Upper lobe of left lung (tissue), 6 donors: ENCODE measurements at places on chromosomes 16 and 17. TPM values are rescaled to one million over a fixed set of nuclear protein-coding genes. Genes with fewer than 3 reads are reported as not detected.
A peak's percentile ranks its signal among the peaks of the same experiment; 100 is the strongest.

Gene FTO
- 73.6 TPM for total RNA-seq

Gene SCIMP
- 28.7 TPM for total RNA-seq

Gene TMEM92
- total RNA-seq, result 4.9 TPM

Gene KRT36
- total RNA-seq, result not detected

GRCh38 chr17:63955232-63955631 is 17.5 kb downstream of the SCN4A start:
- no peaks in the 10 kb centered on the region for H3K36me3 ChIP-seq
- H3K27me3 ChIP-seq, result no peaks in the 10 kb centered on the region
- H3K4me1 ChIP-seq, result no peaks in the 10 kb centered on the region
- DNase-seq, result no peak
- no peak overlapping the region for H3K27ac ChIP-seq

- H3K4me1 ChIP-seq, result no peaks in the 10 kb centered on the region
- no peaks in the 10 kb centered on the region for H3K36me3 ChIP-seq
- no peak for DNase-seq
- no peak overlapping the region for H3K4me3 ChIP-seq
- no peaks in the 10 kb centered on the region for H3K27me3 ChIP-seq
Measured at GRCh38 chr17:65001409-65002045, 55.0 kb downstream of the GNA13 start.

DNA sequence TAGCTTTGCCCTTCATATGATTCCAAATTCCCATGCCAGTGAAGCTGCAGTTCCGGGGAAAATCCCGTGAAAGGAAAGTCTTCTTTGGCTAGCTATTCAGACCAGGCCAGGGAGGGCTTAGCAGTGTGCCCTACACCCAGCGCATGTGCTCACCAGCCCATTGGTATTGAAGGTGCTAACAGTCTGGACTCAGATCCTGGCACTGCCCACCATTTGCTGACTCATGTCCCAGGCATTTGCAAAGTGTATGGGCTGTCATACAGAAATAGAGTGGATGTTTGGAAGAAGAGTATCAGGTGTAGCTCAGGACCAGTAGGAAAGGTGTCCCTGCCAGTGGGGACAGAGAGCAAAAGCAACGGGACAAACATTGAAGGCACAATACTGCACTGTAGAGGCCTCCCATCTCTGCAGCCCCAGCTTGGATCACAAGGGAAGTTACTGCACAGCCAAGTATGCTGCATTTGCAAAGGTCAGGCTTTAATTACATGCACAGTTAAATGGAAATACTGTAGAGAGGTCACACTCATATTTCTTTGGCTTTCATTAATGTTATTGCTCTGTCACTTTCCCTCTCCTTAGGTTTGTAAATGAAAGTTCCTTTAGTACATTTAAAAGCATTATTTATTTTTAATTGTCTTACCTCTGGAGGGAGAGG is 220.0 kb downstream of the IRX3 start:
- no peak overlapping the region for H3K27ac ChIP-seq
- peaks cover 6% of the 10 kb centered on the region for H3K4me1 ChIP-seq
- H3K36me3 ChIP-seq, result no peaks in the 10 kb centered on the region
- DNase-seq, result no peak
- no peak overlapping the region for H3K4me3 ChIP-seq

GRCh38 chr17:64261417-64262145 is 1.5 kb downstream of the TEX2 start:
- H3K36me3 ChIP-seq, result no peaks in the 10 kb centered on the region
- H3K4me3 ChIP-seq, result peak overlapping the region; percentile 80
- peak overlapping the region; percentile 86 for H3K27ac ChIP-seq
- no peak for DNase-seq
- peaks cover 18% of the 10 kb centered on the region for H3K4me1 ChIP-seq

DNA sequence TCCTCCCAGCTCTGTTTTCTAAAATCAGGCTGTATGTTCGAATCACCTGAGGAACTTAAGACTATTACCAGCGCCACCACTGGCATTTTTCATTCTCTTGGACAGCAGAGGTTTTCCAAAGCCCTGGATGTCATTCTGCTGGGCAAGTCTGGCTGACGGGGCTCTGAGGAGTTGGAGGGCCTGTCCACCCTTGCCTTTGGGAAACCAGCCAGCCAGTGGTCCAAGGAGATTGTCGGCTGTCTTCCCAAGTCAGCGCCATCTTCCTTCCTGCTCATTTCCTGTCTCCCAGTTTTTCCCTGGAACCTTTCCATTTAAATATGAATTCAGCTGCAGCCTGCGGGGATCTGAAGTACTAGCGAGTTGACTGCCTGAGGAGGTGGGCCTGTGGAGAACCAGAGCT is 258.3 kb downstream of the PRKCA start:
- DNase-seq, result no peak
- H3K27ac ChIP-seq, result no peak overlapping the region
- H3K36me3 ChIP-seq, result no peaks in the 10 kb centered on the region
- H3K4me3 ChIP-seq, result no peak overlapping the region
- H3K4me1 ChIP-seq, result no peaks in the 10 kb centered on the region
- H3K27me3 ChIP-seq, result no peaks in the 10 kb centered on the region
